Pulmonary artery endothelial cell (primary cell): ENCODE measurements at places on chromosomes 13 and 19. TPM values are rescaled to one million over a fixed set of nuclear protein-coding genes. Genes with fewer than 3 reads are reported as not detected.

The IL12RB1 gene
- 0.18 TPM in 1 of 2 replicates, not detected in the other for total RNA-seq

The C19orf81 gene
- total RNA-seq: 0.59 and 0.63 TPM in 2 replicates

The METTL21C gene
- not detected in 2 replicates for total RNA-seq

The FXYD1 gene
- total RNA-seq: 0.26 TPM in 1 of 2 replicates, not detected in the other

The TMEM143 gene
- 1.5 and 2.7 TPM in 2 replicates for total RNA-seq

The CD37 gene
- not detected in 2 replicates for total RNA-seq
